ENCODE measurements at places on chromosomes 12 and 14. TPM values are rescaled to one million over a fixed set of nuclear protein-coding genes. Genes with fewer than 3 reads are reported as not detected.

The CCDC196 gene
- total RNA-seq, result not detected

The CYP27B1 gene
- total RNA-seq, result not detected

The FBXO33 gene
- 17.8 TPM for total RNA-seq

The ADAM20 gene
- total RNA-seq, result 3.7 TPM

The KCNC2 gene
- 41.5 TPM for total RNA-seq

The SRRM4 gene
- 11.5 TPM for total RNA-seq

Measured in diencephalon (tissue), 1 donor.